ENCODE measurements at places on chromosomes 7 and 10. TPM values are rescaled to one million over a fixed set of nuclear protein-coding genes. Genes with fewer than 3 reads are reported as not detected.

Gene STAG3
- total RNA-seq = 22.1 TPM

Gene INA
- 0.65 TPM for total RNA-seq

DNA sequence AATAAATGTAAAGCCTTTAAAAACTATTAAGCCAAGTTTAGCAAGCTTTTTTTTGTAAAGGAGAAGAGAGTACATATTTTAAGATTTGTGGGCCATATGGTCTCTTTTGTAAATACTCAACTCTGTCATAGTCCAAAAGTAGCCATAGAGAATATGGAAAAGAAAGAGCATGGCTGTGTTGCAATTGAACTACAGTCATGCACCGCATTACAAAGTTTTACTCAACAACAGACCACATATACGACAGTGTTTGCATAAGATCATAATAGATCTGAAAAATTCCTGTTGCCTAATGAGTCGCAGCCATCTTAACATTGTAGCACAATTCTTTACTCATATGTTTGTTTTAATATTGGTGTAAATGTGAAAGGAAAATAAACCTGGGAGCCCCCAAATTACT, 440.8 kb downstream of the HTR7 start:
- no peak overlapping the region for H3K4me3 ChIP-seq
- H3K4me1 ChIP-seq = no peaks in the 10 kb centered on the region
- H3K27me3 ChIP-seq = no peaks in the 10 kb centered on the region
- ATAC-seq = no peak
- no peaks in the 10 kb centered on the region for H3K36me3 ChIP-seq

DNA sequence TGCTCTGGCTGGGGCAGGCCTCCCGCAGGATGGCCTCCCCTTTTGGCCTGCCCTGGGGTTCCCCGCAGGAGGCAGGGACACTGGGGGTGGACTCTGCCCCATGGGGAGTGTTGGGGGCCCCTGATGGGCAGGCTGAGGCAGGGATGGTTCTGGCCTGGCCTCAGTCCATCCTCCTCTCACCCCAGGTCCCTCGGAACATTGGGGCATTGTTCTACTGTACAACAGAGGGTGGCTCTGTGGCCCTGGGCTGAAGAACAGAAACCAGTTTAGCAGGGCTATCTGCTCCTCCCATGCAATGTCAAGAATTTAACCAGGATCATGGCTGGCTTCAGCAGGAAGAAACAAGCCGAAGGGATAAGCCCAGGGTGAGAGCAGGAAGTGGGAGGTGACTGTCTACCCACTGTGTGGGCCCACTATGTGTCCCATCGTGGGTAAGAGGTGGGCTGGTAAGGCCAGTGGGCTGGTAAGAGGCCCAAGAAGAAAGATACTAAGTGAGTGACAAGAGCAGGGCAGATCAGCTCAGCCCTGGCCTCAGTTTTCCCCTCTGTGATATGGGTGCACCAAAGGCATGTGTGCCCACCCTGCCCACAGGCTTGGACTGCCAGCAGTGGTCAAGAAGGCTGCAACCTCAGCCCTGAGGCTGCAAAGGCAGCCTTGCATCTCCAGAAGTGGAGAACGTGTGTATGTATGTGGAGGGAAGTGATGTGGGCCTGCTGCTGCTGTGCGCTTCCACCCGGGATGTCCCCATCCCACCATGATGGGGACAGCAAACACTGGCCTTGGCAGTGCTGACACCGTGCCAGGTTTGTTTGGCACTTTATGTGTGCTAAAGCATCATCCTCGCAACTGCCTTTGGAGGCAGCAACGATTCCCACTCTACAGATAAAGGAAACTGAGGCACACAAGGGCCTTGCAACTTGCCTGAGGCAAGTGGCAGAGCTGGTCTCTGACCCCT, 138.9 kb downstream of the SH3PXD2A start:
- peaks cover 5% of the 10 kb centered on the region for H3K4me1 ChIP-seq
- H3K36me3 ChIP-seq = no peaks in the 10 kb centered on the region
- peak overlapping the region; percentile 21 for H3K27ac ChIP-seq
- no peak for ATAC-seq

DNA sequence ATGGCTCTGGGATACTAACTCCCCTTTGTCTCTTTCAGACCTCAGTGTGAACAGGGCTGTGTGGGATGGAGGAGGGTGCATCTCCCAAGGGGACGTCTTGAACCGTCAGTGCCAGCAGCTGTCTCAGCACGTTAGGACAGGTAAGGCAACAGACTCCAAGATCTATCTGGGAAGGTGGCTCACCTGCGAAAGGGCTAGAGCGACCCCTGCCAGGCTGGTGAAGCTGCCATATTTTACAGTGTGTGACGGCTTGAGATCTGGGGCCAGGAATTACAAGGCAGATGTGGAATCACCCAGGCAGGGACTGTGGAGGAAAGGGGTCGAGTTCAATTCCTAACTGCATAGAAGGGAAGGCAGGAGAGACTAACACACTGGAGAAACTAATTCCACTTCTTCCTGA, 11.2 kb downstream of the MUC17 start:
- no peaks in the 10 kb centered on the region for H3K4me1 ChIP-seq
- no peak overlapping the region for H3K27ac ChIP-seq
- H3K36me3 ChIP-seq = no peaks in the 10 kb centered on the region
- no peak for ATAC-seq
- H3K4me3 ChIP-seq = no peak overlapping the region

Gene TMEM176B
- total RNA-seq = not detected

DNA sequence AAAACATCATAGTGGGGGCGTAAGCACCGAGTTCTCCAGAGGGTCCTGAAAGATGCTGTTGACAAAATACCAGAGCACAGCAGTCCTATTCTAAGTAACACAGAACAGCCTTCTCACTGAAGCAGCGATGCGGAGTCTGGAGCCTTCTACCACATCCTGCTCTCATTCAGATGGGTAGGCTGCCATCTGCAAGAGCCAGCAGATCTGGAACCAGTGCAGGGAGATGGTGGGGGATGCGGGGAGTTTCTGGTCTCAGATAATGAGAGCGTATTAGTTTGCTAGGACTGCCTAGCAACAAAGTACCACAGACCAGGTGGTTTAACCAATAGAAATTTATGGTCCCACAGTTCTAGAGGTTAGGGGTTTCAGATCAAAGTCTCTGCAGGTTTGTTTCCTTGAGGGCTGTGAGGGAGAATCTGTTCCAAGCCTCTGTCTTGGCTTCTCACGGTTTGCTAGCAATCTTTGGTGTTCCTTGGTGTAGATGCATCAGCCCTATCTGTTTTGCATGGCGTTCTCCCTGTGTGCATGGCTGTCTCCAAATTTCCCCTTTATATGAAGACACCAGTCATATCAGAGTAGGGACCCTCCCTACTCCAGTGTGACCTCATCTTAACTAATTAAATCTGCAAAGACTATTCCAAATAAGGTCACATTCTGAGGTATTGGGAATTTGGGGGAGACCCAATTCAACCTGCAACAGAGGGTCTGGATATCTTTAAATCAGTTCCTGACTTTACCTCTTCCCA, 52.0 kb upstream of the STEAP1B start:
- no peak overlapping the region for H3K4me3 ChIP-seq
- peaks cover 52% of the 10 kb centered on the region for H3K27me3 ChIP-seq
- peaks cover 7% of the 10 kb centered on the region for H3K4me1 ChIP-seq
- ATAC-seq = peak; percentile 37

Gene SEPTIN14
- not detected for total RNA-seq

- H3K4me1 ChIP-seq = no peaks in the 10 kb centered on the region
- no peak overlapping the region for H3K27ac ChIP-seq
- H3K4me3 ChIP-seq = no peak overlapping the region
- no peaks in the 10 kb centered on the region for H3K36me3 ChIP-seq
These were observed 312.0 kb upstream of the FZD1 start for GRCh38 chr7:90951986-90952954.

Gene GPR37
- total RNA-seq = not detected

- H3K27ac ChIP-seq = peak overlapping the region; percentile 67
- H3K27me3 ChIP-seq = no peaks in the 10 kb centered on the region
- H3K4me3 ChIP-seq = peak overlapping the region; percentile 57
- peaks cover 58% of the 10 kb centered on the region for H3K36me3 ChIP-seq
- no peak for ATAC-seq
- H3K4me1 ChIP-seq = peaks cover 54% of the 10 kb centered on the region
These were observed 6.2 kb downstream of the STK17A start for GRCh38 chr7:43589133-43589478.

- no peak overlapping the region for H3K4me3 ChIP-seq
- peaks cover 98% of the 10 kb centered on the region for H3K36me3 ChIP-seq
- H3K27ac ChIP-seq = peak overlapping the region; percentile 95
- no peak for ATAC-seq
- no peaks in the 10 kb centered on the region for H3K27me3 ChIP-seq
These were observed 51.9 kb downstream of the IKZF1 start for GRCh38 chr7:50356212-50356944.

Gene ASIC3
- total RNA-seq = 9.0 TPM

DNA sequence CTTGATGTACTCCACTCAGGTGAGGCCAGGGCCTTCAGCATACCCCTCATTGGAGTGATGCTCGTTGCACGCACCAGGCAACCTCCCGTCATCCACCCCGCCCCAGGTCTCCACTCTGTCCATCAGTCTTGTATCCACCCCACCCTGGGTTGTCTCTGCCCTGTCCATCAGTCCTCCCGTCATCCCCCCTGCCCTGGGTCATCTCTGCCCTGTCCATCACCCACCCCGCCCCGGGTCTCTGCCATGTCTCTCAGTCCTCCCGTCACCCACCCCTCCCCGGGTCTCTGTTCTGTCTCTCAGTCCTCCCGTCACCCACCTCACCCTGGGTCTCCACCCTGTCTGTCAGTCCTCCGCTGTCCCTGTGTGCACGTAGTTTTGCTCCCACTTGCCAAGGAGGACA, 59.9 kb downstream of the WDR37 start:
- no peak for ATAC-seq
- peaks cover 96% of the 10 kb centered on the region for H3K36me3 ChIP-seq
- H3K4me1 ChIP-seq = peaks cover 18% of the 10 kb centered on the region
- no peaks in the 10 kb centered on the region for H3K27me3 ChIP-seq

DNA sequence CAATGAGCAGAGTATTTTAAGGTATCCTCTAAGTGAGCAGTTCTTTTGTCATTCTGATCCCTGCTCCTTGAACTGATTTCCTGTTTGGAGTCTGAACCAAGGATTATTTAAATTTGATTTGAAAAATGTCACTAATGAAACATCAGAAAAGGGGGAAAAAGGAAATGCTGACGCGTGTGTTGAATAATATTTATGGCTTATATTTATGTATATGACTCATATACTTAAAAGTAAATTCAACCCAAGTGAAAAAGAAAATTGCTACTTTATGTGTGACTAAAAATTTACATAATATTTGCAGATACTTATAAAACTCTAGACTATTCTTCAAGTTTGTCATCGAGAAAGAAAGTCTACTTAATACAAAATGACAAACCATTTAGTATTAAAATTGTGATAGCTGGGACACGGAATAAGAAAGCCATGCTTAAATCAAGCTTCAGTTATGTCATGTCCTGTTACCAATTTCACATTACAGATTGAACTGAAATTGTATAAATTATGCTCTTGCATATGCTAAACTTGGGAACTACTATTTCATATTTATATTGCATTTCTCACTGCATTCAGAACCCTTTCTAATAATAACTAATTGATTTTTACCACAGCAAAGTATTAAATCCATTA, 649.9 kb downstream of the MAGI2 start:
- no peaks in the 10 kb centered on the region for H3K36me3 ChIP-seq
- H3K4me1 ChIP-seq = no peaks in the 10 kb centered on the region
- ATAC-seq = no peak
- H3K4me3 ChIP-seq = no peak overlapping the region
- no peaks in the 10 kb centered on the region for H3K27me3 ChIP-seq

DNA sequence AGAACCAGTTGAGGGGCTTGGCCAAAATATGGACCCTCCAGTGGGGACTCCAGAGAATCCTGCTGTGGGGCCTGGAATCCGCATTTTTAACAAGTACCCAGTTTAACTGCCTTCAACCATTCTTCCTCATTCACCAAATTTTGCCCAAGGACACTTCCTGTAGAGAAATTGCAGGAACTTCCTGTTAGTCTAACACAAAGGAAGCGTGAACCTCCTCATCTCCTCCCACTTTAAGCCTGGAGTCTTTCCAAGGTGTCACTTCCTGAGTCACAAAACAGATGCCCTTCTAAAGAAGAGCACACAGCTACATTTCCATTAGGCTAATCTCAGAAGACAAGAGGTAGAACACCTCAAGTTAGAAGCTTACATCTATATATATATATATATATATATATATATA, 188.4 kb downstream of the PPP1R17 start:
- no peaks in the 10 kb centered on the region for H3K27me3 ChIP-seq
- ATAC-seq = no peak
- no peaks in the 10 kb centered on the region for H3K36me3 ChIP-seq
- no peak overlapping the region for H3K4me3 ChIP-seq
- no peaks in the 10 kb centered on the region for H3K4me1 ChIP-seq
- no peak overlapping the region for H3K27ac ChIP-seq

Gene BMPER
- total RNA-seq = not detected

Gene TMEM236
- 0.30 TPM for total RNA-seq

- no peaks in the 10 kb centered on the region for H3K36me3 ChIP-seq
- H3K4me3 ChIP-seq = no peak overlapping the region
- peaks cover 22% of the 10 kb centered on the region for H3K27me3 ChIP-seq
- no peaks in the 10 kb centered on the region for H3K4me1 ChIP-seq
These were observed 68.2 kb downstream of the LRMDA start for GRCh38 chr10:75499556-75500160.

Gene PRLHR
- not detected for total RNA-seq

Gene TMEM140
- total RNA-seq = 11.7 TPM

GRCh38 chr10:119817991-119818888, 54.4 kb downstream of the MCMBP start:
- no peak overlapping the region for H3K27ac ChIP-seq
- H3K4me1 ChIP-seq = no peaks in the 10 kb centered on the region
- peaks cover 41% of the 10 kb centered on the region for H3K36me3 ChIP-seq
- no peak for ATAC-seq
- H3K27me3 ChIP-seq = no peaks in the 10 kb centered on the region
- H3K4me3 ChIP-seq = no peak overlapping the region

GRCh38 chr10:95835149-95835860, 72.5 kb upstream of the CC2D2B start:
- peak overlapping the region; percentile 17 for H3K4me3 ChIP-seq
- H3K4me1 ChIP-seq = peaks cover 4% of the 10 kb centered on the region
- no peaks in the 10 kb centered on the region for H3K36me3 ChIP-seq

GRCh38 chr7:38054199-38054598, 123.8 kb upstream of the STARD3NL start:
- no peak overlapping the region for H3K4me3 ChIP-seq
- H3K27ac ChIP-seq = no peak overlapping the region
- H3K4me1 ChIP-seq = no peaks in the 10 kb centered on the region
- peaks cover 8% of the 10 kb centered on the region for H3K27me3 ChIP-seq
- no peak for ATAC-seq

- ATAC-seq = no peak
- peaks cover 71% of the 10 kb centered on the region for H3K36me3 ChIP-seq
- H3K27me3 ChIP-seq = no peaks in the 10 kb centered on the region
- peaks cover 7% of the 10 kb centered on the region for H3K4me1 ChIP-seq
These were observed 179.1 kb downstream of the SFMBT2 start for GRCh38 chr10:7231509-7232414.

GRCh38 chr7:21430575-21430954, 2.7 kb downstream of the SP4 start:
- no peak overlapping the region for H3K27ac ChIP-seq
- H3K4me3 ChIP-seq = peak overlapping the region; percentile 100
- peaks cover 71% of the 10 kb centered on the region for H3K36me3 ChIP-seq

Measured in activated T-helper 17 cell treated with anti-CD3 and anti-CD28 coated beads, Interleukin-2, amount 50 U/mL, for 72 hours (primary cell).